ENCODE measurements at places on chromosomes 12 and 14.

- no peak for DNase-seq
These were observed 90.2 kb downstream of the NTN4 start for GRCh38 chr12:95700316-95700785.

- no peak for DNase-seq
These were observed 41.4 kb downstream of the PRPF40B start for GRCh38 chr12:49664591-49665239.

DNA sequence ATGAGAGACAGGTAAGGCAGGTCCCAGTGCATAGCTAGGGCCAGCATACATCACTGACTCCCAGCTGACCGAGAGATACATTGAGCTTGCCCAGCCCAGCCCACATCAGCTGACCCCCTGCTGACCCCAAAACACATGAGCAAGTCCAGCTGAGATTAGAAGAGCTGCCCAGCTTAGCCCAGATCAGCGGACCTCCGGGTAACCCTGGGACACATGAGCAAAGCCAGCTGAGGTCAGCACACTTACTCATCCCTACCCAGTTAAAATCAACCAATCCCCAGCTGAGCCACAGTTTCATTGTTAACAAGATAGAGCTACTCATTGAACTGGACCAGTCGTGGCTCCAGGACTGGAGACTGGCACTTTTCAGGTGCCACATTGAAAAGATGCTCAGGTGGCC is 21.8 kb upstream of the FBXO34 start:
- no peak for DNase-seq

DNA sequence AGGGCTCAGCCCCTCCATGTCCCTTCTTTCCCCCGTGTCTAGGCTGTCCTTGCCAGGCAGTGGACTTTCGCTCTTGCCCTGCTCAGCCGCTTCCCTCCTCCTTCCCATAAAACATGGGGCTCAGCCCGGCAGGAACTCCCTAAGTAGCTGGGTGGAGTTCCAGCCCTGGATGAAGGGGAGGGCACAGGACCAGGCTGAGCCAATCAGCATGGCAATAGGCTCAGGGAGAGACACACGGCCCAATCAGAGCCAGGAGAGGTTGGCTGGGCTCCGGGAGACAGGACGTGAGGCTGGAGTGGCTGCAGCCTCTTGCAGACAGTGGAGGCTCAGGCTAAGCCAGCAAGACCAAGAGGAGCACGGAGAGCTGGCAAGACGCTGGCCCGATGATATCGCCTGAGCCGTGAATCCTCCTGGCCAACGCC is 54.3 kb downstream of the GALNT9 start:
- no peak for DNase-seq
